ENCODE measurements at places on chromosomes 11 and 22.

DNA sequence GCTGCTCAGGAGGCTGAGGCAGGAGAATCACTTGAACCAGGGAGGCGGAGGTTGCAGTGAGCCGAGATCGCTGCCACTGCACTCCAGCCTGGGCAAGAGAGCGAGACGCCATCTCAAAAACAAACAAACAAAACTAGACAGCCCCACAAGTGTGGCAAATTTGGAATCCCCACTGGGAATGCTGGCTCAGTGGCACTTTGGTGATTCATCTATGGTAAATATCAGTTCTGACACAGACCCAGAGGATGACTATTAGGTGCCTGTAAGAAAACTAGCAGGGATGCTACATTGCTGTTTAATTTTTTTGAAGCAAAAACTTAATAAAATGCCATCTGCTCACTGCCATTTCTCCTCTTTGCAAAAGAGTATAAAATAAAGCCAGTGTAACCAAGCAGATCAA, 107.9 kb downstream of the NAT10 start:
- DNase-seq = no peak

GRCh38 chr11:123249354-123249753, 54.3 kb upstream of the CLMP start:
- no peak for DNase-seq

GRCh38 chr11:104369761-104370160, 205.8 kb upstream of the PDGFD start:
- DNase-seq = no peak

DNA sequence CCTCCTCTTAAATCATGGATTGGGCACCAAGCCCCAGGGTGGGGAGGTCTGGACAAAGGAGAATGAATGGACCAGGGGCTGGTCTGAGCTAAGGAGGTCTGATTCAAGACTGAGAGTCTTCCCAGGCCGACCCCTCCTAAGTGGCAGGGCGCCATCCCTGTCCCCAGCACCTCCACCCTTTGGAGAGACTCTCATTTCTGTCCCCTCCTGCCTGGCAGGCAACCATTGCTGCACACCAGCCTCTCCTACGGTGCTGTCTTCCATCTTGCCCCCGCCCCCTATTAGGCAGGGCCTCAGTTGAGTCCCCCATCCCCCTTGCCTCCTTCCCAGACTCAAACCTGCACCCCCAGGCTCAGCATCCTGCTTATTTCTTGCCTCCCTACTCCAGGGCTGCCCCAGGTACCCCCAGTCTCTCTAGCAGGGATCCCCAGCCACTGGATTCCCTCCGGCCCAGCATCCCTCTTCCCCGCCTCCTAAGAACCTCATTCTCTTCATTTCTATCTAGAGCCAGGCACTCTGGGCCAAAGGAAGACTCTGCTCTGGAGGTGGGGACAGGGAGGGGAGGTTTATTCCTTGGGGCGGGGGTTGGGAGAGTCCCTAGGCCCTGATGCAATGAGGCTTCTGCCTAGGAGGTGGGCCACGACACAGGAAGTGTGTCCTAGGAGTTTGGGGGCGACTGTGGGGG, 1.7 kb upstream of the RCOR2 start:
- peak; percentile 94 for DNase-seq

DNA sequence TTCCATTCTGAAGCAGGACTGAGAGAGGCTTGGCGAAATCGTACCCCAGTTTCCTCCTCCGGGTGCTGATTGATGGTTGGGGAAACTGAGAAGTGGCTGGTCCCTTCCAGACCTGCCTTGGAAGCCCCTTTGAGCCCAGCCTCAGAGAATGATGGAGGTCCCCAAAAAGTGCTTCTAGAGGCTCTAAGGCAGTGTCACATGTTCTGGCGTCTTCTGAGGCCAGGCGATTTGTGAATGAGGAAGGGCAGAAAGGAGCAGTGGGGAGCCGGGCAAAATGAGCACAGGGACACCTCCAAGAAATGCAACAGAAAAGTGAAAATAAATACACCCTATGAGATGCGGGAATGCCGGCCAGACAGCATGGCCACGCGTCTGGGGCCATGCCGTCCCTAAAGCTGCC, 1.0 kb upstream of the LIF start:
- no peak for DNase-seq

DNA sequence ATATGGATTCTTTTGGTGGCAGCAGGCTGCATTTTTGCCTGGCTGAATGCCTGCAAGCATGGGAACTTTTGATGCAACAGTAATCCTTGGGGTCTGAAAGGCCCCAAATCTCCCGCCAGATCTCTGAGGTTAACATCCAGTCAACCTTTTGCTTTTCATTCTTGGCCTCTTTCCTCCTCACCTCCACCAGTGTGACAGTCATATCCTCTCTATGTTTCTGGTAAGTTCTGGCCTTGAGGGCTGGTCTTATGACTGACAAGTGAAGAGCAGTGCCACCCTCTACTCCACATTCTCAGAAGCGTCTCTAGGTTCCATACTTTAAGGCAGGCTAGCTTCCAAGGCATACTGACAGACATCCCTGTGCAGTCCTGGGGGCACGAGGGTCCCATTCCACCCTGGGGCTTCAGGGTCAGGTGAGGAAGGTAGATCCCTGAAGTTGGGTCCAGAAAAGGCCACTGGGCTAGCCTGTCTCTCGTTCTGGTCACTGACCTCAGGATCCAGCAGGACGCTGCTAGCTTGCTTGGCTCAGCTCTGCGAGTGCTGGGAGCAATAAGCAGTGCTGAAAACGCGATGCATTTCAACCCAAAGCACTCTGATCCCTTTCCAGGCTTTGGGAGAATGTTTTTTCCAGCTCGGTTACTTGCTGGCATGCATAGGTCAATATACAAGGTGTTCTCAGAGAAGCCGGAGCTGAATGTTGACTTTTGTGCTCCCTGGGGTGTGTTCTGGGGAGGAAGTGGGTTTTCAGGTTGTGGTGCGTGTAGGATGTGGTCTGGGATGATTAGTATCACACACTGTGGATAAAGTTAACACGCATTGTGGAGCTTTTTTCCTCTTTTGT, 75.2 kb downstream of the PTPRJ start:
- peak; percentile 69 for DNase-seq

GRCh38 chr11:99241066-99241465, 220.3 kb downstream of the CNTN5 start:
- DNase-seq = no peak

DNA sequence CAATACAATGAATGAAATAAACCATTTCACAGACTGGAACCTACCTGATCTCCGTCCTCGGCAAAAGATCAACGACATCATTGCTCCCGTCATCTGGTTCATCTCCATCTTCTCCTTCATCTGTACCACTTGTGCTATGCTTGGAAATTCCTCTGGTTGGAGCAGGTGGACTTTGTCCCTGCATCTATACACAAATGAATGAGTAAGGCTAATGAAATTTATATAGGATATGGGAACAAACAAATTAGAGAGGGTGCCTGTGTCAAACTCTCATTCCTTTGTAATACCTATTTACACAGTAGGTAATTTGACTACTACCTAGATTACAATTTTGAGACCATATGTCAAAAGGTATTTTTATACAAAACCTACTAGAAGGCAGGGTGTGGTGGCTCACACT, 59.4 kb downstream of the F2 start:
- no peak for DNase-seq

Measured in muscle of leg (tissue), 16 donors.